ENCODE measurements at places on chromosomes 2 and 18.
A peak's percentile ranks its signal among the peaks of the same experiment; 100 is the strongest.

- peak; percentile 63 for DNase-seq
Observed at GRCh38 chr2:47026748-47027534, 111.3 kb upstream of the MCFD2 start.

DNA sequence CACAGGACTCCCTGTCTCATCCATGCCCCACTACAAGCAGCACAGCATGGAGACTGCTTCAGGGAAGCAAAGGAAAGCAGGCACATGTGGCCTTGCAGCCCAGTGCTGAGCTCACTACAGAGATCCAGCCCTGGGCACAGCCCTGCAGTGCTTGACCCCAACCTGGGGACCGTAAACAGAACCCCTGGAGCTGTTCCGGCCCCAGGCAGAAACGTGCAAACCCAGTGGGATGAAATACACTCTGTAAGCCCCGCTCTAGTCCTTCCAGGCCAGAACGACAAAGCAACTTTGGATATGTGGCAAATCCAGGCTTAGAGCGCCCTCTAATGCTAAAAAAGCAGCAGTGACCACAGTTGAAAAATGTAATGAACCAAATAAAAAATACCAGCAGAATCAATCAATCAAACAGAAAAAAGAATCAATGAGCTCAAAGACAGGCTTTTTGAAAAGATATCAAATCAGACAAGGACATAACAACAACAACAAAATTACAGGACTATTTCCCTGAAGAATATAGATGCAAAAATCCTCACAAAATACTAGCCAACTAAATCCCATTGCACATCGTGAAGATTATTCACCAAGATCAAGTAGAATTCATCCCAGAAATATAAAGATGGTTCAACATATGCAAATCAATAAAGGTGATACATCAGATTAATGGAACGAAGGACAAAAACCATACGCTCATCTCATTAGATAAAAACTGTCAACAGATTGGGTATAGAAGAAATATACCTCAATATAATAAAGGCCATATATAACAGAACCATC, 45.6 kb downstream of the ZNF519 start:
- no peak for DNase-seq

DNA sequence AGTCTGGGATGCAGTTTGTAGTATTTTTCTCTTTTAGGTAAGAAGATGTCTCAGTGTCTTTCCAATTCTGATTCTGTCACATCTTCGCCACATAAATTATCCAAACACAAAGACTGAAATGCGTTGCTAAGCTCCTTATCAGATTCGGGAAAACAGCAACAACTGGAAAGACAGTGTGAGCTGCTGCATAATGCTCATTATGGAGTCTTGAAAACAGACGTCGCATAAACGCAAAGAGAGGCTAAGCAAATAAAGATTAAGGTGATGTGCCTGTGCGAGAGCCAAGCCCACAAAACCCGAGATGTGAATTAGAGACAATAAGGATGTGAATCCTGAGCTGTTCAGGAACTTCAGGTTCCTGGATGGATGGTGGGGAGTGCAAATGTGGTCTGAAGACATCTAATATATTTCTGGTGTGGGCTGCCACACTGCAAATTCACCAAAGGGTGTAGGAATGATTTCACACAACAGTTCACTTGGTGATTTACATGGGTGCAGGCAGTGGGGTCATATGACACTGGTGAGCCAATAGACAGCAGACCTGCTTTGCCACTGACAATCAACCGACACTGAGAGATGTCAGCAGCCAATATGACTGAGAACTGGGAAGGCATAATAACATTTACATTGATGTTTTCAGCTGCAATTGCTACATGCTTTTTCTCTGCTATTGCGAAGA, 195.8 kb downstream of the MTX2 start:
- no peak for DNase-seq

GRCh38 chr2:126085011-126085795, 570.8 kb upstream of the GYPC start:
- no peak for DNase-seq

- DNase-seq: no peak
Observed at GRCh38 chr2:134341476-134341875, 87.6 kb downstream of the MGAT5 start.

DNA sequence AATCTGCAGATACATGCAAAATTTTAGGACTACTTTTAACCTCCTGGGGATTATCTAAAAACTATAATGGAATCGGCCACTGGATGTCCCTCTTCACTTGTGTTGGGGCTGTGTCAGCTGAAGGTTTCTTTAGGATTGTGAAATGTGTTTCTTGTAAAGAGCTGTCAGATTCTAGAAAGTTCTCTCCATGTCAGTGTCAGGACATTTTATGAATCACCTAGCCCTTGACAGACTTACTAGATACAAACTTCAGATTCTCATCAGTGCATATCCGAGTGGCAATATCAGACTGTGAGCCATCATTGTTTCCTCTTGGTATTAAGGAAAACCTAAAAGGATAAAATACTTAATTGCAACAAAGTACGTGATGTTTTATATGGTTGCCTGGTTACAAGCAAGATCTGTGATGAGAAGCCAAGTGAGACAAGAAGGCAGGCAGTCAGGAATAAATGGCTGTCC, 107.3 kb downstream of the CPS1 start:
- no peak for DNase-seq

- no peak for DNase-seq
Observed at GRCh38 chr18:72539901-72540300, 4.2 kb downstream of the CBLN2 start.

All from left ventricle myocardium superior (tissue), 1 donor.